ENCODE measurements at places on chromosomes 3 and 15.

- DNase-seq = no peak
These were observed 992.2 kb downstream of the DIPK2A start for GRCh38 chr3:144963810-144964209.

GRCh38 chr3:121957674-121958415 lies 63.6 kb downstream of the SLC15A2 start:
- DNase-seq = no peak

- no peak for DNase-seq
These were observed 33.9 kb downstream of the PLD1 start for GRCh38 chr3:171776411-171776810.

DNA sequence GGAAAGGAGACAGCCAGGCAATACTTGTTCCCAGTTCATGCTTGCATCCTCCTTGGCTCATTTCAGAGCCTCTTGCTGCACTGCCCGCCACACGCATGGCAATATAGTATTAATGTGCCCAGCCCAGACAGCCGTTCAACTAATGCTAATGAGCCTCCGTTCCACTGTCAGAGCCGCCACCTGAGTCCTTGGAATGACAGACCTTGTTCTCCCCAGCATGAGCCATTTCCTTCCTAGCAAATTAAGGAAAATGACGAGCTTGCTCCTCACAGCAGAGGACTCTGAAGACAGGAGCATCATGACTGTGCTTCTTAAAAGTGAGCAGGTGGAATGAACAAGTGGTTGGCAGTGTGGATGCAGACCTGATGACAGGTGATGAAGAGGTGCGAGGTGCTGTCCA lies 10.8 kb upstream of the LRRC15 start:
- no peak for DNase-seq

DNA sequence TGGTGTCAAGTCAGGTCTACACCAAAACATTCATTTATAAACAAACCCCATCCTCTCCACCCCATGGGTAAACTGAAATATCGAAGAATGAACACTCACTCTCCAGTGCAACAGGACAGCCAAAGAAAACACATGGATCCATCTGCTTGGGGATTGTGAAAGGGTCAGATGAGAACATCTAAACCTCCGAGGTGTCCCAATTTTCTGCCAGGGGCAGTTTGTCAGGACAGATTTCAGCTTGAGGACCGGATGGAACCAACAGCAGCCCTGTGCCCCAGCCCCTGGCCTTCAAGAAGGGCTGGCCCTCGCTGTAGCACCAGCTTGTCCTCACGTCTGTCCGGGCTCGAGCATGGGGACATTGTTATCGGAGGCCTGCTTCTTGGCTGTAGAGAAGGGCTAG lies 45.5 kb downstream of the PCSK6 start:
- no peak for DNase-seq

GRCh38 chr3:144894576-144894975 lies 923.0 kb downstream of the DIPK2A start:
- DNase-seq = no peak

DNA sequence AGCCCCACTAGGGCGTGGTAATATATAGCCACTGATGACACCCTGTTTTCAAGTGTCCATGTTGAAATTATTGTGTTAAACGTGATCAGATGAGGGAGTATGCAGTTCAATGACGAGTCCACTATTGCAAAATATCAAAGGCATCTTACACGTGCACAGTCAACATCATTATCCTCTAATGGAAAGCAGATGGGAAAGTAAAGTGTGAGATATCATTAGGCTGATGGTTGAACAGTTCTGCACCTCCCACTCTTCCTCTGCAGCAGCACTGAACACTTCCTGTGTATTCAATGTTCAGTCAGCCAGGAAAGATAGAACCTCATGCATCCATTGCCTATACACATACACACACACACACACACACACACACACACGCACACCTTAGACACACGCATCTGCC lies 431.8 kb upstream of the CCDC54 start:
- DNase-seq = no peak

- no peak for DNase-seq
These were observed 3.7 kb upstream of the TXNRD3 start for GRCh38 chr3:126658584-126658983.

DNA sequence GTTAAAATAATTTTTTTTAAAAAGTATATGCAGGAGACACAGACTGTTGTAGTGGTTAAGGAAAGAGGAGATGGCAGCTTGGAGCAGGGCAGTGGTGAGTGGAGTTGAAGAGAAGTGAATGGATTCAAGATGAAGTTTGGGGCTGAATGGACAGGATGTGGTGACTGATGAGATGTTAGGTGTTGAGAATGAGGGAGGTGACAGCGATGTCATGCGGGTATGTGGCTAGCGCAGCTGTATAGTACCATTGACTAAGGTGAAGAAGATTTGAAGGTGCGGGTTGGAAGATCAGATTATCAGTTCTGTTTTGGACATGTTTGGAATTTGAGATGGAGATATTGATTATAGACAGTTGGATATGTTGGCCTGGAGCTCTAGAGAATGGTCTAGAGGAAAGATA lies 20.1 kb downstream of the FBXO22 start:
- DNase-seq = no peak

GRCh38 chr15:32943711-32944110 lies 225.9 kb downstream of the GREM1 start:
- no peak for DNase-seq

GRCh38 chr3:128260275-128260674 lies 107.0 kb downstream of the EEFSEC start:
- no peak for DNase-seq

GRCh38 chr3:157544501-157545130 lies 41.4 kb upstream of the VEPH1 start:
- DNase-seq = no peak

DNA sequence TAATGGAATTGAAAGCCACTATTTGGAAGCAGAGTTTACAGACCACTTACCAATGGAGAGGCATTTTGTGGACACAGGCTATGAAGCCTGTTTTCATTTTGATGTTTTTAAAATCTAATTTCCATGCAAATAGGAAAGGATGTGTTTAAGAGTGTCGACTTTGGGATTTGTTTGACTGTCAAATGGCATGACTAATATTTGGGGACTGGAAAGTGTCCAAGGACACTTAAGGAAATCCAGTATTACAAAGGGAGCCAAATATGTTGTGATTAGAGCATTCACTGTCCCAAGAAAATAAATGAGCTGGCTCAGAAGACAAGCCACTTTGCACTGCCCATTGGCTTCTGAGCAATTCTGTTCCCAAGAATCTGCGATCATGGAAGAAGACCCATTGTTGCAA lies 34.0 kb upstream of the SLC6A11 start:
- no peak for DNase-seq

DNA sequence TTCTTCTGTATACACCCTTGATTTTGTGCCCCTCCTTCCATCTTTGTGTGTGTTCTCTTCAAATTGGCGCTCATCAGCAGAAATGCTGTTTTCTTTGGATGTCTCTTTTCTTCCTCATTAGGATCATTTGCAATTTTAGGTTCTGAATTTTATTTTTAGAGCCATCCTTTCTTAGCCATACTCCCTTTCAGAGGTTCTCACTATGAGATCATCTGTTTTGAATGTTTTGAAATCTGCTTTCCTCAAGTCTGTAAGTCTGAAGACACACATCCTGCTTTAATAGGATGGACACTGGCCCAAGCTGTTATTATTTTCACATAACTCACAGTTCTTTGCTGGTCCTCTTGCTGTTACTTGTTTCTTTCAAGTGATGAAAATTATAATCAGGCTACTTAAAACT lies 124.8 kb downstream of the BDH1 start:
- no peak for DNase-seq

DNA sequence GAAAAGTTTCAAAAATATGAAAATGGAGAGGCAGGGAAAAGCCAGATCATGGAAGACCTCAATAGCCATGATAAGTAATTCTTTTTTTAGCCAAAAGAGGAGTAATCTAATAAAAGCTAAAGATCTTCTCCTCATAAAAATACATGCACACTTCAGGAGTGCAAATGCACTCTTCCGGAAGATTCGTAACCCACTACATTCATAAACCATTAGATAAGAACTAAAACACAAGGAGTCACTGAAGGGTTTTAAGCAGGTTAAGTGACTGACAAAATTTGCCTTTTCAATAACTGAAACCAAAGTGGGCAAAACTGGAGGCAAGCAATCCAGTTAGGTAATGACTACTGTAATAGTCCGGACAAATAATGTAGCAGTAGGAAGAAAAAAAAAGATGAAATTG lies 46.0 kb downstream of the UBE3A start:
- DNase-seq = no peak

- no peak for DNase-seq
These were observed 34.0 kb downstream of the RHCG start for GRCh38 chr15:89462198-89462912.

DNA sequence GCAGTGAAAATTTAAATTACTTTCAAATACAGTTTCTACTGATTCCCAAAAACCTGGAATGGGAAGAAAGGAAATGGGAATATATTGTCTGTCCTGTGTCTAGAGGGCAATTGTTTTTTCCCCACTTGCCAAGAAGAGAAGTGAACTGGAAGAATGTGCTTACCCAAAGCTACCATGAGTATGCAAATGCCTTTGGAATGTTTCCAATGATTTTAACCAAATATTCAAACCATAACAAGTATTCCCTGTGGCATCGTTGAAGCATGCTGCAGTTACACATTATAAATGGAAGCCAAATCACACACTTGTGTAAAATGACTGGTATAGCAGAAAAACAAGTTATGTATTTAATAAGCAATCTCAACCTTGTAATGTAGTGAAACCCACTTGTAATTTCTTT lies 368.2 kb downstream of the GBE1 start:
- DNase-seq = no peak

DNA sequence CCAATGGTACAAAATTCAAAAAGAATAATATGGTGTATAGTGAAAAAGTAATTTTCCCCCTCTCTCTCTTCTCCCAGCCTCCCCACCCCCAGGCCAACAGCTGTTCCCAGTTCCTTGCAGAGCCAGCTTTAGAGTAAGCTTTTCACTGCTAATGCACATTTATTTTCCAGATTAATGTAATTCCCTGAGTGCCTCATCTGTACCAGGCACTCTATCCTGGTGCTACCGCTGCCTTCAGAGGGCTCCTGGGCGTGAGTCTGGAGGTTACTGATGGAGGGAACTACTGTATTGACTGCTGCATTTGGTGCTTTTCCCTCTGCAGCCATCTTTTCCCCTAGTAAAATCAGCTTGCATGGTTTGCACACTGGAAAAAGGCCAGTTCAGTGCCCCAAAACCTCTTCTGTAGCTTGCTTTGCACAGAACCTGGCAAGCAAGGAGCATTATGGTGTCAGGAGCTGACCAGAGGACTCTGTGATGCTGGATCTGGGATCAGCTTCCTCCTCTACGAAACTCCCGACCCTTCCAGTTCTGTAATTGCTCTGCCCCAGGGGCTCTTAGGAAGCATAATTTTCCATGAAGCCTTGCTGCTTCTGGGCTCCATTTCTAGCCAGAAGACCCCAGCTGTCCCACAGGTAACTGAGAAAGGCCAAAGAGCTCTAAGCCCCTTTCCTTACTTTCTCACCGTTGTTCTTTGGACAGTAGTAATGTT lies 8.5 kb upstream of the USP3 start:
- no peak for DNase-seq

DNA sequence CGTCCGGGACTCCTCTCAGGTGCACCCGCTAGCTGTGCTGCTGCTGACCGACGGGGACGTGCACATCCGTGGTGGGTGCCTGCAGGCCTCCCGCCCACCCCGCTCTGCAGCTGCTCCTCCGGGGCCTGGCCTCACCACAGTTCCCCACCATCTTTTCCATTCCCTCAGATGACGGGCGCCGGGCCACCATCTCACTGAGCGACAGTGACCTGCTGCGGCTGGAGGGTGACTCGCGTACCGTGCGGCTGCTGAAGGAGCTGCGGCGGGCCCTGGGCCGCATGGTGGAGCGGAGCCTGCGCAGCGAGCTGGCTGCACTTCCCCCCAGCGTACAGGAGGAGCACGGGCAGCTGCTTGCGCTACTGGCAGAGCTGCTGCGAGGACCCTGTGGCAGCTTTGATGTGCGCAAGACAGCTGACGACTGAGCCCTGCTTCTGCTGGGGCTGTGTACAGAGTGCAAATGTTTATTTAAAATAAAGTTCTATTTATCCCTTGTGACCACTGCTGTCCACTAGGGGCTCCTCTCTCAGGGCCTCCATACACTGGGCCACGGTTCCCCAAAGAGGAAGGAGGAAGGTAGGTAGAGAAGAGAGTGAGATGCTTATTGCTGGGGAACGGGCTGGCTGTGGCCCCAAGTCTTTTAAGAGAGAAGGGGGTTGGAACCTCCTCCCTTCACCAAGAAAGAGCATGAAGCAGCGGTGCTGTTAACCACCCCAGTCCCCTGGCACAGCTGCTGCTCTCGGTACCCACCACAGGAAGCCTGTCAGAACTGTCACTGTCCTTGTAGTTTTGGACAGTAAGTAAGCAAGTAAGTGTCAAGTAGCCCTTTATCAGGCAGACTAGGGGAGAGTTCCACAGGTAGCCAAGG lies 47.0 kb downstream of the DHX30 start:
- no peak for DNase-seq

GRCh38 chr3:65993134-65993900 lies 45.4 kb downstream of the MAGI1 start:
- no peak for DNase-seq

DNA sequence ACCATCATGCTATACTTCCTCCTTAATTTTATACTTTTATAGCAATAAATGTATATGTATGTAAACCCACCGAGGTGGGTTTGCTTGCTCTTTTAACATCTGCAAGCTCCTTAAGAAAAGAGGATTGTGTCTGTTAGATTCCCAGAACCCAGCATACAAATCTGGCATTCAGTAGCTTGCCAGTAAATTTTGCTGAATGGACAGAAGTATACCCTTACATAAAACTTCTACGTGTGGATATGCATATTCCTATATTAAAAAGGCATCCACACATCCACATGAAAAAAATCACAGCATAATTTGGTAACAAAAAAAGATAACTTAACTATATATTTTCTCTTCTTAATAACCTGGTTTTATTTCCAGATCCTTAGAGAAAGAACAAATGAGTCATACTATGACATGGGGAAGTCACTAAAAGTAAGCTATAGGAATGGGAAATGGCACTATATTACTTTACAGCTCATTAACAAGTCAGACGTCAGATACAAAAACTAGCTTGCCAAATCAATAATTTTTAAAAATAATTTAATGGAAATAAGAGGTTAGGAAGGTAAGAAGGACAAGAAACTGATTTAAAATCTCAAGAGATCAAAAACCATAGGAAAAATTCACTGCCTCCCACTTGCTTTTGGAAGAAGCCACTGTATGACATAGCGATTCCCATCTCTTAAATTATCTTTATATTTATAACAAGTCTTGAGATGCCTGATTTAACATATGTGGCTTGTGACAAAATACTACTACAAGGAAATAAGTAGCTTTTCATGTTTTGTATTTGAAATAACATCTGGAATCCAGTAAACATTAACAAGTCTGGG lies 68.7 kb downstream of the SUMF1 start:
- no peak for DNase-seq

DNA sequence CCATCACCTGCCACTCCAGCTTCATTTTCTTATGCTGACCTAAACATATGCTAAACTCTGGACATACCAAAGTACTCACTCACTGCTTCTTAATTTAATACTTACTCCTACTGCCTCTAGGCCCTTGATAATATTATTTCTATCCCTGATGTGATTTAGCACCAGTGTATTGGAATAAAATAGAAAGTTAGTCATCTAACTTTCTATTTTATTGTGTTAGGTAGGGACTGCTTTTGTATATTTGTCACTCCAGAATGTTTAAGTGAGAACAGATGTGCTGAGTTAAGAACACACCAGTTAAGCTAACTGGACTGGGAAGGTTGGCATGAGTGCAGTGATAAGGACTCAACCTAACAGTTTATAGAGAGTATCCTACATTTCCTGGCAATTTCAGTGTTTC lies 6.5 kb upstream of the CLDN16 start:
- no peak for DNase-seq

GRCh38 chr3:161096771-161097367 lies 8.3 kb downstream of the B3GALNT1 start:
- DNase-seq = no peak
